ENCODE measurements at places on chromosomes 5 and 9.

DNA sequence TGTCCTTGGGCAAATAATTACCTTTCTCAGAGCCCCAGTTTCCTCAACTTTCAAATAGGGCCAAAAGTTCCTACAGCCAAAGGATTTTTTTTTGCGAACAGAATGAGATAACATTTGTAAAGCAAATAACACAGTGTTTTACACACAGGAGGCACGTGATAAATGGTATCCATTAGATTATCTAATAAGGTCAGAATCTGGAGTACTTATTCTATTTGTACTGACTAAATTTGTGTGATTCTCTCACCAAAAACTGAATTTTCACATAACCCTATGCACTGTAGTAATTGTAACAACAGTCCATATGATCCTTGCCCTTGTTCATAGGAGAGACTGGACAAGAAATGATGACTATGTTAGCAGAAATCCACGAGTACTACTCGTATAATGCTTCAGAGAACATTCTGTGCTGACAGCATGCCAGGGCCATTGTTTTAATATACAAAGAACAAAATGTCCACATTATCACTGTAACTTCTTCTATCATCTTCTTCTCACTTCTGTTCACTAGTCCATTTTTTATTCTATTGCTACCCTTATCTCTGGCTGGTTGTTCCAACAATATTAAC lies 13.9 kb upstream of the FEM1C start:
- no peak for DNase-seq

DNA sequence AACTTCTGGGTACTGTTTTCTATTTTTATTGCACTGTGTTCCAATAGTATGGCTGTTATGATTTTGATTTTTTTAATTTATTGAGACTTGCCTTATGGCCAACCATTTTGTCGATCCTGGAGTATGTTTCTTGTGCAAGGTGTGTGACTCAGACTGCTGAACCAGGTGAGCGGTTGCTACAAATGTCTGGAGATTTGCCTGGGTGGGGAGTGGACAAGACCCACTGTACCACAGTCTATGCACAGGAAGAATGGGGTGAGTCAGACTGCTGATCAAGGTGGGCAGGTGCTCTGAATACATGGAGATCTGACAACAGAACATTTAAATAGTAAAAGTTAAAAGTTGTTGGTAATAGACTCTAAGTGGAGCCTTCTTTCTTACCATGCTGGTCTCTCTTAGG lies 609.2 kb downstream of the CSNK1G3 start:
- DNase-seq: no peak

GRCh38 chr9:98104445-98104881 lies 14.6 kb downstream of the TRIM14 start:
- no peak for DNase-seq

GRCh38 chr5:144028058-144028457 lies 142.4 kb downstream of the YIPF5 start:
- no peak for DNase-seq

Measured in activated CD4-positive, alpha-beta T cell treated with anti-CD3 and anti-CD28 coated beads, Interleukin-2, amount 50 U/mL, for 24 hours (primary cell).